ENCODE measurements at places on chromosomes 1 and 21.

GRCh38 chr1:222950892-222951291 lies 136.1 kb downstream of the DISP1 start:
- no peak for DNase-seq

GRCh38 chr1:232764458-232765251 lies 40.6 kb upstream of the MAP10 start:
- DNase-seq, result no peak

GRCh38 chr21:18104802-18105201 lies 139.8 kb upstream of the CHODL start:
- no peak for DNase-seq

GRCh38 chr21:38988509-38989378 lies 183.0 kb downstream of the ETS2 start:
- DNase-seq, result no peak

- peak; percentile 56 for DNase-seq
These were observed 6.3 kb downstream of the SLAMF1 start for GRCh38 chr1:160640359-160641123.

- DNase-seq, result no peak
These were observed 353.7 kb upstream of the GREM2 start for GRCh38 chr1:240965581-240966091.

GRCh38 chr1:151251656-151252470 lies 2.7 kb upstream of the PSMD4 start:
- peak; percentile 16 for DNase-seq

DNA sequence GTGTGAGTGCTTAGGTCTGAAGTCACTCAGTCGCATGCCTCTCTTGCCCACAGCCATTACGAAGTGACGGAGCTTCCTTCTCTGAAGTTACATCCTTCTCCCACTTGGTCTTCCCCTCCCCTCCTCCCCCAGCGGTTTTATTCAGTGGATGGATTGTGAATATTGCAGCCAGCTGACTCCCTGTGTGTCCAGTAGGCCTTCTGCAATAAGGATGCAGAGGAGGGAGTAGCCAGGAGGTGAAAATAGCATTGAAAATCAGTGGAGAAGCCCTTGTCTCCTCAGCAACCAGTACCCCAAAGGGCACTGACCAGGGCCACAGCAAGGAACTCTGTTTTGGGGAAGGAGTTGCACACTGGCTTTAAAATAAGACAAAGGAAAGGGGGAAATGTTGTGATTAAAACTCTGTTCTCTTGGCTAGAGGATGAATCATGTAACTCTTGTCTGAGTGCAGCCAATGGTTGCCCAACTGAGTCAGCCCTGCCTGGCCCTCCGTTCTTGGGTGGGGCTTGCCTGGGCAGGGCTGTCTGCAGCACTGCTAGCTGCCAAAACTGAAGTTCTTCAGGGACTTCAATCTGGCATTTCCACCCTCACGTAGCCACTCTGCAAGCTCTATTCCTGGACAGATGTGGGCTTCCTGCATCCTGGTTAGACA lies 4.3 kb downstream of the S100A10 start:
- no peak for DNase-seq

DNA sequence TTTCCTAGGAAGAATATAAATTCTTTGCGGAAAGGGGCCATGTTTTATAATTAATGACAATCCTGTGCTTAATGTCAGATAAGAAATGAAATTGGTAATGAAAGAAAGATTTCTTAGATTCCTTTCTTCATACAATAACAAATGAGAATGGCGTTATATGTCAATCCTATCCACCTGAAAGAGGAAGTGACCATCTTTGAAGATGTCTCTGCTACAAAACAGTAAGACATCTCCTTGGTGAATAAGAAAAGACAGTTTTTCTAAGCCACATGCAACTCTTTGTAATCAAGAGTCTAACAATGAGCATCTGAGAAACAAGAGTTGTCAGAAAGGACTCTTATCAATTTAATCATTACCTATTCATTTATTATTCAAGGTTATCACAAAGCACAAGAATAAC lies 286.0 kb downstream of the VAV3 start:
- DNase-seq, result no peak

- no peak for DNase-seq
These were observed 91.9 kb downstream of the PLD5 start for GRCh38 chr1:242432491-242433095.

DNA sequence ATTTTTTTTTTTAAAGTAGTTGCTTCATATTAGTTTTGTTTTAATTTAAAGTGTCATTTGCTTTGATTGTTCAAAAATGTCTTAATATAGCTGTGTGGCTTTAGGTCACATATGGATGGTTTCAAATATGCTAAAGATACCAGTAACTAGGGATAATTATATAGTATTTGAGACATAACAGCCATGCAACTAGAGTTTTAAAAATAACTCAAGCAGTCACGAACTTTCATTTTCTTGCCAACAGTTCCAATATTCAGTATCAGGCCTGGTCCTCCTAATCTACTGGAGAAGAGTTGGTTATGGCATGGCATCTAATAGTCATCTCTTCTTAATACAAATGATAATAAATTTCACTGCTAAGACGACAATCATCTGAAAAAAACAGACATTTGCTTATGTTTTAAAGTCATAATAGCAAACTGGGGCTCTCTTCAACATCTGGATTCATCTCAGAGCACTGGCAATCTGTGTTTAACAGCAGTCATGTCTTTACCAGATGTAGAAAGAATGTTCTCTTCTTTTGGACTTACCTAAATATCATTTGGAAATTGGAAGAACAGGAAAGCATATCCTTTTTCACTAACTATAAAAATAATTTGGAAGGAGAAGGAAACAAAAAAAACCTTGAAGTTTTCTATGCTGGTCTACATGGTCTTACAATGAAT lies 24.1 kb upstream of the A3GALT2 start:
- no peak for DNase-seq

DNA sequence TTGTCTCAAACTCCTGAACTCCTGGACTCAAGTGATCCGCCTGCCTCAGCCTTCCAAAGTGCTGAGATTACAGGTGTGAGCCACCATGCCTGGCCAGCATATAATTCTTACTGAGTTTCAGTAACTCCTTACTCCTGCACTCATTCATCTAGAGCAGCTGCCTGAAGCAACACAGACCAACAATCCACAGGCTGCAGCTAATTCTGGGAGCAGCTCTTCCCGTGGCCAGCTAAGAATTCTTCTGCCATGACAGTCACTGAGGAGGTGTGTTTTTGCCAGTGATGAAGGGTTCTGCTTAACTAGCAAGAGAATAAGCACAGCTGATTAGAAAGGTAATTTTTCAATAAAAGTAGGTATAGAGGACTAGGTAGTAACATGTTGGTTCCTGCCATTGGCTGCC lies 5.4 kb downstream of the VTCN1 start:
- no peak for DNase-seq

DNA sequence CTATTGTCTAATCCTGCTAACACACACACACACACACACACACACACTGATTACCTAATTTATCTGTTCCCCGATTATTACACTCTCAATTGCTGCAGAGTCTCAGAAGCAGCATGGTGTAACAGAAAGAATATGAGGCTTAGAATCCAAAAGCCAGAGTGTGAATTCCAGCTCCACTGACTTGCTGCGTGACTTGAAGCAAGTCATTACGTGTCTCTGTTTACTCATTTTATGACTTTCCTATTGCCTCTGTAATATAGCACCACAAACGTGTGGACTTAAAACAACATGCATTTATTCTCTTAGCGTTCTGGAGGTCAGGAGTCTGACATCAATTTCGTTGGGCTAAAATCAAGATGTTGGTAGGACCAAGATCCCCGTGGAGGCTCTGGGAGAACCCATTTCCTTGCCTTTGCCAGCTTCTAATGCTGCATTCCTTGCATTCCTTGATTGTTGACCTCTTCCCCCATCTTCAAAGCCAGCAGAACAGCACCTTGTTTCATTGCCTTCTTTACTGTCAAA lies 55.9 kb upstream of the ATP5PO start:
- no peak for DNase-seq

GRCh38 chr1:33273961-33274371 lies 17.7 kb downstream of the ZNF362 start:
- DNase-seq, result no peak

DNA sequence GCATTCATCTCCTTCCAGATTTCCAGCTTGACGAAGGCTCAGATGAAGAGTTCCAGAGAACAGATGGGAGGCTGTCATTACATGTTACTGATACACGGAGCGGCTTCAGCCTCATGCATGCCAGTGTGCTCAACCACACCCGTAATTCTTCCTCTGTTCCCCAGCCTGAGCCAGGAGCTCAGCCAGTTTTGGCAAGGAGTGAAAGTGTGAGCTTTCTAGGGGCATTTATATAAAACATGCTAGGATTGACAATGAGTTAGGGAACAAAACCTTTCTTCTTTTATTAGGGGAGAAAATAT lies 290.4 kb upstream of the PLXNA2 start:
- DNase-seq, result no peak

DNA sequence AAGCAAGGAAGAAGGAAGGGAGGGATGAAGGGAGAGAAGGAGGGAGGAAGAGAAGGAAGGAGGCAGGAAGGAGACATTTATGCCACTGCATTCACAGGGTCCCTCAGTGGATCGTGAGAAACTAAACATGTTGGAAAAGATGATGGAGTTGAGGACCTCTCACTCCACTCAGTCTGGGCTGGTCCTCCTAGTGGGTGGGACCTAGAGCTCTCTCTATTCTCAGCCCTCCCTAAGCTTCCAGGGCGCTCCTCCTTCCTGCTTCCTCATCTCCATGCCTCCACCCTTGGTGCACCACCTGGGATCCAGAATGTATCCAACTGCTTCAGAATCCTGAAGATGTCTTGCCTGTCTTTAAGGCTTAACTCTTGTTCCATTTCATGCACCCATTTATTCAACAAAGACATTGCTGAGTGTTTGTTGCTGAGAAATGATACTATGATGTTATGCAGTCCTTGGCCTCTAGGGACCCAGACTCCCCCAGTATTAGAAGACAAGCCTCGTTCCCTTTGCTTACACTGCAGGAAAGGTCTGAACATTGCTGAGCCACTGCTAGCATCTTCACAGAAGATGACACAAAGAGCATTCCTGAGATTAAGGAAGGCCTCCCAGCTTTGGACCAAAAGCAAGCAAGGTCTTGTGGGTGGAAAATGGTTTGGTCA lies 88.5 kb downstream of the BEND5 start:
- DNase-seq, result no peak

- no peak for DNase-seq
These were observed 19.3 kb upstream of the IGSF3 start for GRCh38 chr1:116686723-116687352.

DNA sequence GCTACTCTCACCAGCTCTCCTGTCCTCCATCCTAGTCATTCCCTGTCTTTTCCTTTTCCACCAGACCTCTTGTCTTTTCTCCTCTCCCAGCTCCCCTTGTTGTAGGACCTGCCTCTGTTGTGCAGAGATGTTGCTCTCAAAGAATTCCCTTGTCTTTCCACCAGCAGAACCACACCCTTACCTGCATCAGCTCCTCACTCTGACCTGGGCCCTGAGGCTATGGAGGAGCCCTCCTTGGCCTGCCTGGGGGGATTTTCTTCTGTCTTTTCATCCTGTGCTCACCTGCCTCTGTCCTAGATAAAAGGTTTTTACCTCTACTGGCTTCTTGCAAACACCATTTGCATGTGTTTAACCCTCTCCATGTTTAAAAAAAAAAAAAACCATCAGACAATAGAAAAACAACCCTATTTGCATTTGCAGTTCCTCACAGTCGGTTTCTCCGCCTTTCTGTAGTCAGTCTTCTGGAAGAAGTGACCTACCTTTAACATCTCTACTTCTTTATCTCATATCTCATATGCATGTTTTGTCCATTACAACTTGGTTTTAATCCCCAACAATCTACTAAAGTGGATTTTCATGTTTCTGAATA lies 12.1 kb downstream of the FCRL5 start:
- DNase-seq, result no peak

- no peak for DNase-seq
These were observed 258.0 kb downstream of the PTBP2 start for GRCh38 chr1:96979304-96980268.

DNA sequence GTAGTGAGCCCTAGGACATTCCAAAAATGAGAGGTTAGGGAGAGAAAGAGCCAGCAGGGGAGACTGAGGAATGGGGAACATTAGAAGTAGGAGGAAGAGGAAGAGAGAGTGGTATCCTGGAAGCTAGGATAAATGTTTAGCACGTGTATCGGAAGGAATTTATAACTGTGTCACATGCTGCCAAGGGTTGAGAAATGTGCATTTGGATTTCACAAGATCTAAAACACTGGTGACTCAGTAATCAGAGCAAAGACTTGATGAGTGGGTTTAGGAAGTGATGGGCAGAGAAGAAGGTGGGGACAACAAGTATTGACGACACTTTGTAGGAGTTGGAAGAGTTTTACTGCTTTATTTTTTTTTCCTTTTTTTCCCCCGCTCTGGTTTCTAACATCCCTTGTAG lies 193.9 kb downstream of the FMN2 start:
- no peak for DNase-seq

GRCh38 chr1:232937741-232938375 lies 12.6 kb upstream of the NTPCR start:
- no peak for DNase-seq

- no peak for DNase-seq
These were observed 722 bp downstream of the LHX8 start for GRCh38 chr1:75134647-75135572.

- DNase-seq, result no peak
These were observed 82.6 kb downstream of the C1orf21 start for GRCh38 chr1:184469396-184469795.

- DNase-seq, result no peak
These were observed 198.0 kb upstream of the C8B start for GRCh38 chr1:57163789-57164188.

- DNase-seq, result no peak
These were observed 78.7 kb downstream of the IFI44 start for GRCh38 chr1:78728359-78728758.

- no peak for DNase-seq
These were observed 35.2 kb downstream of the TGFBR3 start for GRCh38 chr1:91850708-91851107.

DNA sequence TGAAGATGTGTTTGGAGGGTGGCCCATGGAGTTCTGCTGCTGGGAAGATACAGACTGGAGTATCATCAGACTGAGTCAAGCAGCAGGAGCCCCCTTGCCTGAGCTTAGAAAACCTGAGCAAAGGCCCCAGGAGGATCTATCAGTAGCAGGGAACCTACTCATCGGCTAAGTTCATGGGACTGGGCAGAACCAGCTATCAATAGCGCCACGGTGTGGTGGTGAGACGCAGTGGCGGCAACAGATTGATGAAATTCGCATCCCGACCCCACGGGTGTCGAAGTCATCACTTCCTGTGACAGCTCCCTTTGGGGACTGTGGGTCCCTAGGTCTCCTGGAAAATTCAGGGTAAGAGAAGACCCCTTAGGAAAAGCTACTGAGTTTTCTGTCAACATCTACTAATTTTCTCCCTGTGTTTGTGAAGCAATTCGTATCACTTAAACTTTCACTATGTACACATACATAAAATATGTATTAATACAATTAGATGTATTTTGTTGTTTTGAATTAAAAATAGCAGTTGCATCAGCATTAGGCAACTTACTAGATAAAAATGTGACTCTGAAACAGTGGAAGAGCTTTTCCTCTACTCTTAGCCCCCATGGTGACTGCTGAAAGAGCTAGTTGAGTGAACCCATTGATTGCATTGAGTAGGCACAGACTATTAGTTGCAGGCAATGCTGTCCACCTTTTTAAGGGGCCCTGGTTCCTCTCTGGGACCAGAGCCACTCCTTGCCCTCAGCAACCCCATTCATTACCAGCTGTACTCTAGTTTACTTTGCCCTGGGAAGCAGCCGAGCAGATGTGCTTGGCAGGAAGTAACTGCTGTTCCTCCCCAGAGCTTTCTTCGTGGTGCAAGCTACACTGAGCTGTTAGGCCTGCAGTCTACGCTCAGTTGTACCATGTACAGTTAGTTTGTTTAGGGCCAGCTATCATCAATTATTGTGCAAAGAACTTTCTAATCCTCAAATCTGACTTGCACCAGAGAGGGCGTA lies 7.3 kb upstream of the CACNA1S start:
- no peak for DNase-seq

GRCh38 chr1:8816831-8817411 lies 519 bp downstream of the RERE start:
- peak; percentile 53 for DNase-seq
